Activated CD8-positive, alpha-beta memory T cell treated with anti-CD3 and anti-CD28 coated beads for 36 hours (primary cell): ENCODE measurements at places on chromosomes 5 and 9. TPM values are rescaled to one million over a fixed set of nuclear protein-coding genes. Genes with fewer than 3 reads are reported as not detected.

Gene C5orf52
- not detected for total RNA-seq

Gene SPATA31E1
- not detected for total RNA-seq

Gene RFK
- total RNA-seq, result 14.5 TPM

Gene BAAT
- total RNA-seq, result not detected

Gene EIF4E1B
- total RNA-seq, result not detected

Gene CARTPT
- total RNA-seq, result not detected

Gene SNCAIP
- not detected for total RNA-seq

Gene SLC34A3
- total RNA-seq, result not detected

Gene SLC46A2
- not detected for total RNA-seq

Gene STXBP1
- 18.3 TPM for total RNA-seq

Gene SLC36A2
- not detected for total RNA-seq

Gene FAM163B
- total RNA-seq, result not detected

Gene FUT7
- 0.06 TPM for total RNA-seq

Gene TAF11L10
- total RNA-seq, result not detected

Gene TLR4
- total RNA-seq, result not detected
